Gastroesophageal sphincter (tissue), 4 donors: ENCODE measurements at places on chromosomes 16 and 17. TPM values are rescaled to one million over a fixed set of nuclear protein-coding genes. Genes with fewer than 3 reads are reported as not detected.

DNA sequence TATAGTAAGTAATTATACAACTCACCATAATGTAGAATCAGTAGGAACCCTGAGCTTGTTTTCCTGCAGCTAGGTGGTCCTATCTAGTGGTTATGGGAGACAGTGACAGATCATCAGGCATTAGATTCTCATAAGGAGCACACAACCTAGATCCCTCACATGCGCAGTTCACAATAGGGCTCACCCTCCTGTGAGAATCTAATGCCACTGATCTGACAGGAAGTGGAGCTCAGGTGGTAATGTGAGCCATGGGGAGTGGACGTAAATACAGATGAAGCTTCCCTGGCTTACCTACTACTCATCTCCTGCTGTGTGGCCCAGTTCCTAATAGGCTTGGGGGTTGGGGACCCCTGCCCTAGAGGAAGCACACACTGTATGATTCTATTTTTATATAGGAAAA is 21.8 kb upstream of the ZNF469 start:
- ATAC-seq: no peak

DNA sequence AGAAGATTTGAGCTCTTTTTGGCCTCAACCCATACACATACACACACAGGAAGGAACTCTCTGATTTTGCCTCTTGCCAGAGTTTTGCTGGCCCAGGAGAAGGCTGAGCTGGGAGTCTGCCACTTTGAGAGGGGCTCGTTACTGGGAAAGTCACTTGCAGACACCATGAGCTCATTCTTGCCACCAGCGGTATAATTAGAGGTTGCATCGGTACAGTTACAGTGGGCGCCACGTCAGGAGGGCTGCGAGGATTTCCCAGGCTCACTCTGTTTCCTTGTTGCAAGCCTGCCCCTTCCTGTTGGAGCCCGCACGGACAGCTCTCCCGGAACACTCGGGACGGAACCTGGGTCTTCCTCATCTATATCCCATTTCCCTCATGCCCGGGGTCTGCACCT is 3.1 kb upstream of the SDK2 start:
- ATAC-seq: no peak

DNA sequence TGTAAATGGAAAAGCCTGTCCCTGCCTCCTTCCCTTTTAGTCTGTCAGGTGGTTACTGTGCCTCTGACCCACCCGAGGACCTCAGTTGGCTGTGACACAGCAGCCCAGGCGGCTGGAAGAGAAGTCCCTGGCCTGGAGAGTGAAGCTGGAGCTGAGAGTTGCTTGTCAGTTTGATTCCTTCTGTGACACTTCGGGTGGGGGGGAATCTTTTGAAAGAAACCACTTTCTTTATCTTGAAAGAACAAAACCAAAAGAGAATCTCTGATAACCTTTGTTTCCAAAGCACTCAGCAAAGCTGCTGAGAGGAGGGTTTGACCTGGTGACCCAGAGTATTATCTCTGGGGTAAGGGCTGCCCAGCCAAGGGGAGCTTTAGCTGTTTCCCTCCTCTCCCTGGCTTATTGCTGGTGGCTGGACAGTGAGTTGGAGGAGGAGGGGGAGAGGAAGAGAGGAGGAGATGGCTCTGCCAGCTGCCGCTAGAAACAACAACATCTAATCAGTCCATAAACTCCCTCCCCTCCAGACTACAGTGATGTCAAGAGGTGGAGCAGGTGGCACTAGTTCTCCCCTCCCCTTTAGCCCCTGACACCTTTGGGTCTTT is 34.0 kb downstream of the YPEL2 start:
- ATAC-seq: no peak

DNA sequence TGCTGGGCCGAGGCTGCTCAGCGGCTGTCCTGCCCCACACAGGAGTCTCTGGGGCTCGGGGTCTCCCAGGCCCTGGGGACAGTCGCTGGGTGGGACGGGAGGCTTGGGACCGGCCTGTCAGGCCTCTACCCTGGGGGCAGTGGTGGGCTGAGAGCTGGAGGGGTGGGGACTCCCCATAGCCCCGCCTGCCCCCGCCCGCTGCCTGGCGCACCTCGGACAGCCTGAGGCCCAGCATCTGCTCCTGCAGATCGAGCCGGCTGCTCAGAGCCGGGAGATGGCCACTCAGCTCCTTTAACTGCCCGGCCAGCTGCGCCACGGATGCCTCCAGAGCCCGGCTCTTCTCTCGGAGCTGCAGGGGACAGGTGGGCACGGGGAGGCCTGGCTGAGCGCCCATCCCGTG is 6.7 kb downstream of the PERCC1 start:
- no peak for ATAC-seq

DNA sequence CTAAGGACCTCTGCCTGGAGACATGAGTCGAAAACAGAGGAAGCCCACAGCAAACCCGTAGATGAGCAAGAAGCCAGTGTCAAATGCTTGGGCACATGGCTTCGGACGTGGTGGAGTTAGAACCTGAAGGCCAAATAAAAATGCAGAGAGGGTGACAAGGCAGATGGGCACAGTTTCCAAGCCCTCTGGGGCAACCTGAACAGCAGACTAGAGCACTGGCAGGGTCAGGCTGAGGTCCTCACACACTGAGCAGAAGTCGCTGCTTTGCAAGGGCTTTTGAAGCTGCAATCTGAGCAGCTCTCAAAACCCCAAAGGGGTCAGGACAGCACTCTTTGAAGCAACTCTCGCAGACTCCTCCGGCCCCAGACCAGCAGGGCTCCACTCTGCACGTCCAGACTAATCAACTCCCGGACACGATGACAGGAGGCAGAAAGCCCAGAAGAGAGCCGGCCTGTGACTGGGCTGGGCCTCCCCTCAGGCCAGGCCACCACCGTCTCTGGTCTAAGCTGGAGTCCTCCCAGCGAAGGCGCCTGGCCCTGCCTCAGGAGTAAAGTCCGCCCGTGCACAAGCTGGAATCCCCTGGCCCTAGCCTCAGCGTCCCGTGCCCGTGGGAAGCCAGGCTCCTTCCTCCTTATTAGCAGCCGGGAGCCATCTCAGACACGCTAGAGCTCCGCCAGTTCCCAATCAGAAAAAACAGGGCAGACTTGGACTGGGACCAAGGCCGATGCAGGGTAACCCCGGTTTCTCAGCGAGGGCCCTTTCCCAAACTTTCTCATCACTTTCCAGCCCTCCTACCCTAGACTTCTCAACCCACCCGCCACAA is 924 bp downstream of the SMARCD2 start:
- peak; percentile 4 for ATAC-seq

GRCh38 chr17:2964370-2964769 is 99.0 kb downstream of the OR1D5 start:
- ATAC-seq: no peak

The KRT27 gene
- total RNA-seq: not detected
